Nucleus accumbens (tissue), 56 donors: ENCODE measurements at places on chromosomes 5 and 9.

DNA sequence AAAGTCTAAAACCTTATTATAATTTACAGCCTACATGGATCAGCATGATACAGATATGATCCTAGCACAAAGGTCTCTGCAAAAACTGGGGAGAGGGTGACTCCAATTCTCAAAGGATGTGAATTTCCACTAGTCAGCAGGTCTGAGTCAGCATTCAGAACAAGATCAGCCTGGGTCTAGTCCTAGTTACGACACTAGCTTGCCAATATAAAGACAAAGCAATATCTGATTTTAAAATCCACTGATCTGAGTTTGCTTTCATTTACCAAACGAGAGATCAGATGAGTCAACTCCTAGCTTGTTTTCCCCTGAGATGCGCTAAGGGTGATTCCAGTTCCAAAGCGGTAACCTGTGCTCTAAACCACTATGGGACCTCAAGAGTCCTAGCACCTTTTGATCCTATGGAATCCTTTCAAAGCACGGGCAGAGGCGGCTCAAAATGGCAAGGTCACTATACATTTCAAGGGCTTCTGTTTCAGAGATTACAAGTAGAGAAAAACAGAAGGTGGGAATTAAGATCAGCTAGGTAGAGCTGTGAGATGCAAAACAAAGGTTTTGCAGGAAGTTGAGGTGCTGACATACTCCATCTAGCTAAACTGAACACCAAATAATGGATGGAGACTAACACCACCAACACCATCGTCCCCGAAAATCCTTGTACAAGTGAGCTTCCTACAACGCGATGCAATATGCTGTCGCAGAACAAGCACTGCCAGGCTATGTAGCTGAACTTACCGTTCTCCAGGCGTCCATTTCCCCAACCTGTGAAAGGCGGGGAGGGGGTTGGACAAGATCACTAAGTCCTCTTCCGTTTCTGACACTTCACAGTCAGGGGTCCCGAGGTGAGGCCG is 906 bp downstream of the SLC25A51 start:
- no peak for DNase-seq

GRCh38 chr9:135566552-135566951 is 5.0 kb downstream of the PAEP start:
- DNase-seq, result no peak

DNA sequence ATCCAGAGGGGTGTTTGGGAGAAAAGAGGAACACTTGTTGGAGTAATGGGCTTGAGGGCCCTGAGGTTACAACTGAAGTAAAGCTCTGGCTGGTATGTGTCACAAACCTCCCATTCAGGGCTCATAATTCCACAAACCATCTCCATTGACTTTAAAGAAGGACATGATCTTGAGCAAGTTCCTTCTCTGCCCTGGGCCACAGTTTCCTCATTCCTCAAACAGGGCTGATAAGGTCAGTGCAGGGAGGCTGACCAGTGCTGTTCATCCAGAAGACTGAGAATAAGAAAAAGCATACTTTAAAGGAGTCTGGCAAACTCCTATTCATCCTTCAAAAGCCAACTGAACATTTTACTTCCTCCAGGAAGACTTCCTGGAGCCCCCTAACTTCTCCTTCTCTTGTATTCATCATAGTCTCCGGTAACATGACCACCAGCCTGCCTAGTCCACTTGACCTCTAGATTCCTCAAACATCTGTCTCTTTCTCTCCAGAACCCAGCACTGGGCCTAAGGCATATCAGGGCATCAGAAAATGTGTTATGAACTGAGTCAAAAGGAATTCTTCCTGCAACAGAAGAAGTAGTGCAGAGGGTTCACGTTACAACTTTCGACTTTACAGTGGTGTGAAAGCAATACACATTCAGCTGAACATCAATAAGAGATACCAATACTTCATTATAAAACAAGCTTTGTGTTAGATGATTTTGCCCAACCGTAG is 20.7 kb upstream of the PTPN3 start:
- DNase-seq, result no peak

GRCh38 chr5:102956599-102956998 is 163.3 kb downstream of the GIN1 start:
- no peak for DNase-seq

DNA sequence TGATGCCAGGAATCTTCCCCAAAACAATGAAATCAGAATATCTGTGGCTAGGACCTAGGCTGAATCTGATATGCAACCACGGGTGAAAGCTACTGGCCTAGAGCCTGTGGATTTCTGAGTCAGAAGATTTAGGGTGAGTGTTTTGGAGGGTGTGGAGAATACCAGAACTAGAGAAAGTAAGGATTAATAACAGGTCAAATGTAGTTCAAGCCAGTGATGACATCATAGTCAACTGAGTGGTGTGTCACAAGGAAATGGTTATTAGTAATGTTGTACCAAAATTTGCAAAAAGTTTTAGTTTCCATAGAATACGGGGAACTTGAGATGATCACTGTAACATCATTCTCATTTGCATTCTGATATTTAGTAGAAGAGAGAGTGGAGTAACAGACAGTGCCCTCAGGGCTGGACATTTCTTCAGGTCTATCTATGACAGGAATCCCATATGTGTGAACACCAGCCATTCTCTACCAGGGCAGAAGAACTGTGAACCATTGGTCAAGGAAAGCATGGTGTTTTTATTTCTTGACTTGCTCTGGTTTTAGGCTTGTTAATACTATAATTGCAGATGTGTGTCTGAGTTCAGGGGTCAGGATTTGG is 3.7 kb downstream of the GALNT12 start:
- no peak for DNase-seq

- DNase-seq, result no peak
These were observed 194.7 kb upstream of the KLF4 start for GRCh38 chr9:107684224-107684623.

- DNase-seq, result no peak
These were observed 760.0 kb upstream of the RIOK2 start for GRCh38 chr5:97943036-97943435.

DNA sequence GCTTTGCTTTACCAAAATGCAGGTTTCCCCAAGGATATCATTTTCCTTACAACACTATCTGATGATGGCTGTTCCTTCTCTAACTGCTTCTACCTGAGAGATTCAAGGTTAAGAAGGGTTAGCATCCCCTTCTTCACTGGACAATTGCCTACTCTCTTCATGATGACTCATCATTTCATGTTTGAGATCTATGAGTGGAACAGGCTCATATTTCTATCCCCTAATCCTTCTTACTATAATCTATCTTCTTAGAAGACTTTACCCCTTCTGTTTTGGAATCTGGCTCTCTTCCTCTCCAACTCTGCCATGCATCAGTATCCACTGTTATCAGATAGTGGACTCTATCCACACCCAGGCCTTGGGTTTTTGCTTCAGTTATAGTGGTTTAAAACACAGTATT is 54.3 kb downstream of the NR3C1 start:
- DNase-seq, result no peak

GRCh38 chr5:158607088-158607487 is 492.6 kb downstream of the EBF1 start:
- no peak for DNase-seq

GRCh38 chr9:31302620-31303418 is 1081.6 kb upstream of the ACO1 start:
- DNase-seq, result no peak

DNA sequence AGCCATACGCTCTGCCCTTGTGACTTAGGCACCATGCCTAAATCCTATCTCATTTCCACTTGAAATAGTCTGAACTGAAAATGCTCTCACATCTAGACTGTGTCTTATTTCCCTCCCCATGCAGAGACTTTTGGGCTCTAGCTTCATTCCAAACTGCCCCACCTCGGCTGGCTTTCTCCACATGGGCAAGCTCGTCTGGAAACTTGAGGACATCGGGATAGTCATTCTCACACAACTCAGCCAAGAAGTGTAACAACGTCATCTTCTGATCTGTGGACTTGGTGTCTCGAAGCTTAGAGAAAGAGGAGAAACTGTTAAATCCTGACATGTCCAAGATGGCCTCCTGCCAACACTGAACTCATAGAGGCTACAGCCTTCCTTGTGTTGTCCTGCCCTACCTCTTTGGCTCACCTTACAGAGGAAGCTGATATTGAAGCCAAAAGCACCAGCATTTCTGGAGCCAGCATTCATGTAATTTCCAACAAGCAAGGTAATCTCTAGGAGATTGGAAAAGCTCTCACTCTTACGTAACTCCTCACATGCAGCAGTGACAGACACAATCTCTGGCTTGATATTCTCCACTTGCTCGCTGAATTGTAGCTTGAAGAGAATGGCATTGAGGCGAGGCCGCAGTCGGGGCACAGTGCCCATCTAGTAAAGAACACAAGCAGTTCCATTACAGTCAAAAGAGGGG is 39.6 kb downstream of the PCDHGC5 start:
- no peak for DNase-seq

DNA sequence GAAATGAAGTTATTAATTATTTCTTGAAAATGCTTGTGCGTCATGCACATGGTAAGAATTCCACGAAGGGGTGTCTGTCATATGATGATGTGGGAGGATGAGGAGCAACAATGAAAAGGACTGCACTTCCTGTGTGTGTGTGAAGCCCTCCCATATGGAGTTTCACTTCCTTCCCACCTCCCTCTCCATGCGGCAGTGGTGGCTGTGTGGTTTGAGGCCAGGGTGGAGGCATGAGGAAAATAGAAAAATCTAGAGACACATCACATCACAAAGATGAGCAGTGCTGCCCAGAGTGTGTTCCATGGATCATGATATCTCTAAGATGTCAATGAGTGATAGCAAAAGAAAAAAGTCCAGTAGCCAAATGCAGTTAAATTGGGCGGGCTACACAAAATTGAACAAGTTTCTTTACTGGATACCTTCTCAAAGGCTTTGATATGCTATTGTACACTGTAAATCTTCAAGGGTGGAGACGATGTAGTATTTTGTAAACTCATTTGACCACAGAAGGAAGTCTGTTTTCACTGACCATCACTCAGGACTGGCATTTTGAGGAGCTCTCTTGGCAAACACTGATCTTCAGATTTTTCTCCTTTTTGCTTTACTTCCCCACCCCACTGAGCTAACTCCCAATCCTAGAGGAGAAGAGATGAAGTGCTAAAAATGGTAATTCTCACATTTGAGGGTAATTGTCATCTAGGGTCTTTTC is 55.7 kb upstream of the EQTN start:
- peak; percentile 17 for DNase-seq

GRCh38 chr5:72786676-72787075 is 29.8 kb upstream of the TNPO1 start:
- no peak for DNase-seq

GRCh38 chr5:172669386-172670004 is 28.4 kb downstream of the NEURL1B start:
- no peak for DNase-seq

DNA sequence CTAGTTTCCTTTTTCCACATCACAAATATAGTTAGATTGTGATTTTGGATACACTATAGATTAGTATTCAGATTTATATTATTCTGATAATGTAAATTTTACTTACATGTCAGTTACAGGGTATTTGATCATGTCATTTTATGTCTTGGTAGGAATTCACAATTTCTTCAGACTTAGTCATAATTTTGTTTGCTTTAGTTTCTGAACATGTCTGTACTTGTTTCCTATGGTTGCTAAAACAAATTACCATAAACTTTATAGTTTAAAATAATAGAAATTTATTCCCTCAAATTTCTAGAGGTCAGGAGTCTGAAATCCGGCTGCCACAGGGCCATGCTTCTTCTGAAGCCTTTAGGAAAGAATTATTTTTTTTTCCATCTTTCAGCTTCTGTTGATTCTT is 1817.2 kb upstream of the CDH9 start:
- no peak for DNase-seq

- no peak for DNase-seq
These were observed 634.0 kb downstream of the IRX1 start for GRCh38 chr5:4229414-4230292.

DNA sequence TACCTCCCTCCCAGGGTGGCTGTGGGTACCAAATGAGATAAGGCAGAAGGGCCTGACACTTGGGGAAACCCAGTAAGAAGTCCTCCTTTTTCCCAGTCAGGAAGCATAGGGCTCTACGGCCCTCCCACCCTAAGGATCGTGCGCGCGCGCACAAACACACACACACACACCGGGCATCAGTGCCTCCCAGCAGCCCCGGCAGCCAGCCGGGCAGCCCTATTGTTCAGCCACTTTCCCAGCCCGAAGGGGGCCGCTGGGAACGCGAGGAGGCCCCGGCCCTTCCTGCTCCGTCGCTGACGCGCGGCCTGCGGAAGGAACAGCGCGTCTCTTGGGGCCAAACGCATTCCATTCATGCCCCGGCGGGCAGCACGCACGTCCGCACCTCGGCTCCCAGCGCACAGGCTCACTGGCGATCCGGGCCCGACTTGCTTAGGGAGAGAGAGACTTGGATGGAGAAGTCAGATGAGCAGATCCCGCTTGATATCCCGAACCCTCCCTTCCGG is 22.6 kb downstream of the DUSP1 start:
- no peak for DNase-seq

DNA sequence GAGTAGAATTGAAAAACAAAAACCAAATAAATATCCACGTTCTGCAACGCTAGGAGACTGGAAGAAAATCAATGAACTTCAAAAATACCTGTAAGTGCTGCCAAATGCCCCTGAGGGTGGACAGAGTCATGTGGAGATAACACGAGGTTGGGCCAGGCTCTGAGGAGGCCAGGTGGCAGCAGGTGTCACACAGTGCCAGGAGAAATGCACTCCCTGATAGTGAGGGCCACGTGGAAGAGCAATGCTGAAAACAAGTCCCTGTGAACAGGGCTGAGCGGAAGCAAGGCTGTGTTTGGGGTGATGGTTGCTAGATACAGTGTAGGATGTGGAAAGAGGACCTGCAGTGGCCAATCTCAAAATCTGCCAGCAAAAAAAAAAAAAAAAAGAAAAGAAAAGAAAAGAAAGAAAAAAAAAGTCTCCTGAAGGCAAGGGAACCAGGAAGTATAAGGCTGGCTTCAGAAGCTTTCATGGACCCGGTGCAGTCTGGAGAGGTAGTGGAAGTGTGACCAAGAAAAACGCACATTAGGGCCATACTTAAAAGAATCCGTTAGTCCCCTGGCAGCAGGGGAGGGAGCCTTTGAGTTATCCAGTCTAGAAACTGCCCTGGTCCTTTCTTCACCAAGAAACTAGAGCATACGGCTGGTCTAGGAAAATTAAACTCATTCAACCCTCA is 16.8 kb downstream of the C1QTNF3 start:
- no peak for DNase-seq

GRCh38 chr5:173458828-173459609 is 130.8 kb upstream of the STC2 start:
- DNase-seq, result no peak

GRCh38 chr5:26868504-26868903 is 169.9 kb downstream of the CDH9 start:
- no peak for DNase-seq

- no peak for DNase-seq
These were observed 222.8 kb upstream of the MSX2 start for GRCh38 chr5:174501461-174502069.

GRCh38 chr5:171413153-171413910 is 6.1 kb upstream of the FGF18 start:
- DNase-seq, result no peak

- no peak for DNase-seq
These were observed 44.3 kb upstream of the VPS13A start for GRCh38 chr9:77133011-77133410.

GRCh38 chr5:96312383-96312782 is 120.7 kb downstream of the PCSK1 start:
- DNase-seq, result no peak

GRCh38 chr9:114327749-114328148 is 1.9 kb upstream of the ORM2 start:
- DNase-seq, result no peak
